ENCODE measurements at places on chromosomes 1 and 21.

GRCh38 chr1:5991381-5992025, 722 bp downstream of the NPHP4 start:
- ATAC-seq, result peak; percentile 30

DNA sequence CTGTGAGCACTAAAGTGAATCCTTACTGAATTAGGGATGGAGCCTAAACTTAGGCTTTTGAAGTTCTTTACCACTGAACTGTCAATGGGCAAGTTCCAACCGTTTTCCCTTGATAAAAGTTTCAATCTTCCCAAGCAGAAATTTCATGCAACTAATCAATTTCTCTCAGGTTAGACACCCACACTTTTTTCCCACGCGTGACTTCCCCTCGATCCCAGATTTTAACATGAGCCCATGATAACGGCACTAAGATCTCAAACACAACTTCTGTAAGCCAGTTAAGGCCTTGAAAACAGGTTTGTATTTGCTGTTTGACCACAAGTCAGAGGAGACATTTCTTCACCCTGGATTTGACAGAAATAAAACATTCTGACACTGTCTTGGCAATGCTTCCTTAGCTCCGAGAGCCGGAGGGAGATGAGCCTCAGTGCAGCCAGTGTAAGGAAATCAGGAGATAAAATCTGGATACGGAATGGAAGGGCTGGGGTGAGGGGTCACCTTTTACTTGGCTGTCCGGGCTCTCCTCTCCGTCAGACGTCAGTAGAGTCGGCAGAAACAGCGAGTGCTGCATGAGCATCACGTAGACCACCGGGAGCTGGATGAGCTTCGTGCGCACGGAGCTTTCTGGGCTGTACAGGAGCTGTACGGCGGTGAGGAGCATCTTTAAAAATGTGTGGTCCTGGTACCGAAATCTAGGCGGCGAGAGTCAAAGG, 39.7 kb downstream of the MRAP start:
- ATAC-seq, result no peak

DNA sequence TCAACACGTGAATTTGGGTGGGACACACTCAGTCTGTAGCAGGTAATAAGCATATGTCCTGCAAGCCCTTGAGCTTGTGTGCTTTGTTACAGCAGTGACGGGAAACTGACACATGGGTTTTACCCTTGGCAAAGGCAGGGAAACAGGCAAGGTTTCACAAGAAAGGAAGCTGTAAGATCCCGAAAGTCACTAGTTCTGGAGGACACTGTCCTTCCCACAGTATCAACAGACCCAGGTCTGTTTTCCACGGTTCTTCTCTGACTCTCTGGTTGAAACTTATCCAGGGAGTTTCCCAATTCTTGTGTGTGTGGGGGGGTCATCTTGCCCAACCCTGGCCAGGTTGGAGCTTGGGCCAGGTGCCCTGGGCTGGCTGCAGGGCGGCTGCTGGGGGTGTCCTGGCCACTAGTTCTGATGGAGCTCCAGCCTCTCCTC, 29.3 kb upstream of the ZBTB21 start:
- peak; percentile 13 for ATAC-seq

DNA sequence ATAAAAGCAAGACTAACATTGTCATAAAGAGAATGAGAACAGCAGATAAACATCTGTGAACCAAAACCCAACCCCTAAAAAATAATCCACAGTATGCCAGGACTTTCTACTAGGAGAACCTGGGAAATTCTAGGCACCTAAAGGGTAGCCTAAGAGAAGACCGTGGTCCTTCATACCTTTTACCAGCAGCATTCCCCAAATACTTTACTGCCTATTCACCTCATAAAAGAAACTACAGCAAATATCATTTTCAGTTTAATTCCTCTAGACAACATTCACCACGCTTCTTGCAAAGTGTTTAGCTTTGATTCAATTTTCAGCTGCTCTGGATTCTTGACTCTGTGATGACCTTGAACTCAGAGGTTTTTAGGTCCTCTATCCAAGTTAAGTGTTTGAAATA, 1180.7 kb upstream of the B3GALT2 start:
- no peak for ATAC-seq

DNA sequence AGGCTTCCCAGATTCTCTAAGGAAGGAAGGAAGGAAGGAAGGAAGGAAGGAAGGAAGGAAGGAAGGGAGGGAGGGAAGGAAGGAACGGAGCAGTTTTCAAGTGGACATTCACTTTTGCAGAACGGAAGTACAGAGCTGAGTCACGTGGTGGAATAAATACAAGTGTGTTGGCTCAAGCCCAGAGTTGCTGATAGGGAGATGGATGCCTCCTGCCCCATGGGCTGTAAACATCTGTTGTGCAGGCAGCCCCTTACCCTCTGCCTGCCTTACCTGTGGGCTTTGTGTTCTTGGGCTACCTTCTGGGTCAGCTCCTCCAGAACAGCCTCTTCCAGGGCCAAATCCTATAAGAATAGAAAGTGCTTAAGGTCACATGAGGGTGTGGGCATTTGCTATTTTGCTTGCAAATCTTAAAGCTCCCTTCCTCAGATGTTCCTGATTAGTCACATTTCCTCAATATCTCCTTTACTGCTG, 121.7 kb downstream of the SMYD2 start:
- ATAC-seq, result peak; percentile 19

- no peak for ATAC-seq
Observed at GRCh38 chr1:6771441-6771769, 13.8 kb upstream of the CAMTA1 start.

GRCh38 chr1:8371372-8371991, 53.6 kb downstream of the SLC45A1 start:
- no peak for ATAC-seq

DNA sequence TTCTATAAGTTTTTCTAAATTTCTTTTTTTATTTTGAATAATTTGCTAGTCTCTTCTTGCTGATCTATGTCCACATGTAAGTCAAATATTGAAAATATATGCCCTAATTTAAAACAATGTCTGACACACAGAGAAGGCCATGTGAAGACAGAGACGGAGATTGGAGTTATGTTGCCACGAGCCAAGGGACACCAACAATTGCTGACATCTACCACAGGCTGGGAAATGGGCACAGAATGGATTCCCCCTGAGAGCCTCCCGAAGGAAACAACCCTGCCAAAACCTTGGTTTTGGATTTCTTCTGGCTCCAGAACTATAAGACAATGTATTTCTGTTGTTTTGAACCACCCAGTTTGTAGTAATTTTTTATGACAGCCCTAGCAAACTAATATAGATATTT, 485.0 kb upstream of the ZRANB2 start:
- ATAC-seq, result no peak

GRCh38 chr1:89382479-89382878, 18.6 kb downstream of the GBP6 start:
- no peak for ATAC-seq

GRCh38 chr21:18000981-18001686, 182.0 kb upstream of the C21orf91 start:
- ATAC-seq, result no peak

DNA sequence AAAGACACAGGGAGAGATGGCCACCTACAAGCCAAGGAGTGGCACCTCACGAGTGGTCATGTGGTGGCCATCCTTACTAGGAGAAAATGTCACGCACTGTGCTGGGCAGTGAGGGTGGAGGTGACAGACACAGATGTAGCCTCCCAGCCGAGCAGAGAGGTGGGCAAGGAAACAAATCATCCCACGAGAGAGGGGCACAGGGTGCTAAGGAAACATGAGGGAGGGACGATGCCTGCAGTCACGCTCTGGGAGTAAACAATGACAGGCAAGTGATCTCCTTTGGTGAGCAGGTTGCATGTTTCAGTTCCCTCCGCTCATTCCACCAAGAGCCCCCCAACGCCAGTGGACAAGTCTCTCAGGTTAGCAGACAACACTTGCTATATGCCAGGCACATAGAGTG, 65.8 kb downstream of the CD247 start:
- ATAC-seq, result no peak

- ATAC-seq, result no peak
Observed at GRCh38 chr1:230393722-230394121, 32.4 kb downstream of the PGBD5 start.

DNA sequence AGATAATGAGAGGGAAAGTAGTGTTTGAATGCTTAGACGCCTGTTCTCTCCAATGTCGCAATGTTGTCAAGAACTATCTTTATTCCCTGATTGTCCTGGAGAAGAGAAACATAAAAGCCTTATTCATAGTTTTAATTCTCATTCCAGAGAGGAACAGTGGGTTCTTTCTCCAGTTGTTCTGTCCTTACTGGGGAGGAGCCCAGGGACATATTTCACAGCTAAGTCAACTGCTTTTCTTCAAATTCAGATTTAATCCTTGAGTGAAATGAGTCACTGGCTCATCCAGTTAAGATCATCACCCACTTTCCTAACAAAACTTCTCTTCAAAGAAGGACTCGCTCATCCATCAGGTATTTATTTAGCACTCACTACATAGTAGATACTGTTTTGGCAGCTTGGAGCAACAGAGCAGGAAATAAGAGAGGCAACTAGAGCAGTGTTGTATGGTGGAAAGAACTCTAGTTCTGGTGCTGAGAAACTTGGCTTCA, 365.7 kb upstream of the USP24 start:
- peak; percentile 88 for ATAC-seq

DNA sequence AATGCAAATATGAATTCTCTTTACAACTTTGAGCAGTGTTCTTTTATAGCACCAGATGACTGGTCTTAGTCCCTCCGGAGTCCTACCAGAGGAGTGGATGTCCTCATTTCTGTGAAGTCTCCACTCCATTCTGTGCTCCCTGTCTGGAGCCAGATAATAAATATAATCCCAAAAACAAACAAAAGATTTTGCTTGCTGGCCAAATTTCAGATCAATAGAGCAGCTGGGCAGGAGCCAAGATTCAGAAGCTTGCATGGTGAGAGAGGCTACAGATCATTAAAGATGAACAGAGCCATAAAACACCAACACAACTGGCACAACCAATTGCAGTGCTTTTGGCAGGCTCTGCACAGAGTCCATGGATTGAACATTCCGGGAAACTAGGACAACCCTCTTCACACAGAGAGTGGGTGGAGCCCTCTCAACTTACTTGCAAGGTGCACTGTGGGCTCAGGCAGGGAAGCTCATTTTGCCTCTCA, 231.5 kb upstream of the SNX7 start:
- peak; percentile 63 for ATAC-seq

DNA sequence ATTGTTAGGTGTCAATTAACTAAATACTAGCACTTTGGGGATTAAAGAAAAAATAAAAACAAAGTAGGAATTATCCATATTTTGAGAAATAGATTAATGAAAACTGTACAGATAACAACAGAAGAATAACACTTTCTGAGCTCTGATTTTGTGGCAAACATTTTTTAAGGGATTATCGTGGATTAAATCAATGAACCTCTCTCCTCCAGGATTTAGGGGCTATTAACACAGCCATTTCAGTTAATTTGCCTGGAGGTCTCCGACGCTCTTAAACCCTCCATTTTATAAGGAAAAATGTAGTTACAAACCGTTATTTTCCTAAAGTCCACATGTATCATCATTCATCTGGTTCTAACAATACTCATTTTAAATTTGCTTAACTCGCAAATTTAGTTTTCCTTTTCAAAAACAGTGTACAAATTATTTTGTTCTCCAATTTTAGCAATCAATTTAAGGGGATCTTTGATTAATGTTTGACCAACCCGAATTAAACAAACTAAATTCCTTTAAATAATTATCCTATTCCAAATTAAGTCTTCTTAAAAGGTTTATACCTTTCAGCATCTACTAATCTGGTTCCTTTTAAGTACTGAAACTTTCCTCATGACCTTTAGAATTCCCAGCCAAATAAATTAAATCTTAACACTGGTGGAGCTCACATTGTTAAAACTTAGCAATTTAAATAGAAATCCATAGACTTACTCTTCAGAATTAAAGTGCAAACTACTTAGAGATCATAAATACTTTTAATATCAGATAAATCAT, 30.7 kb upstream of the RNF187 start:
- no peak for ATAC-seq

DNA sequence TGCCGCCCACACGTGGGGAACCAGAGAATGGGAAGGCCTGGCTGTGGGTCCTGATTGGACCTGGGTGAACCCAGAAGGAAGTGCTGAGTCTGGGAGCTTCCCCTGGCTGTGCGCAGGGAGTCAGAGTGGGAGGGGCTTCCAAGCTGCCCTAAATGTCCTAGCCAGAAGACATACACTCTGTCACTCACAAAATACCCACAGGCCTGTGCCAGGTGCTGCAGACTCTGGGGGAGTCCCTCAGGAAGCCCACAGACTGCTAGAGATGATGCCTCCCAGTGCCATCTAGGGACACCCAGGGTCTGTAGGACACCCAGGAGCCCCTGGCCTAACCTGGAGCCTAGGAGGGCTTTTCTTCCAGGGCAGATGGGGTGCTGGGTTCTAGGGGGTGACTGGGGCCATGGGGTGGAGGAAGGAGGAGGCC, 33.7 kb upstream of the LRP8 start:
- ATAC-seq, result no peak

- no peak for ATAC-seq
Observed at GRCh38 chr1:54490361-54491248, 57.4 kb upstream of the ACOT11 start.

DNA sequence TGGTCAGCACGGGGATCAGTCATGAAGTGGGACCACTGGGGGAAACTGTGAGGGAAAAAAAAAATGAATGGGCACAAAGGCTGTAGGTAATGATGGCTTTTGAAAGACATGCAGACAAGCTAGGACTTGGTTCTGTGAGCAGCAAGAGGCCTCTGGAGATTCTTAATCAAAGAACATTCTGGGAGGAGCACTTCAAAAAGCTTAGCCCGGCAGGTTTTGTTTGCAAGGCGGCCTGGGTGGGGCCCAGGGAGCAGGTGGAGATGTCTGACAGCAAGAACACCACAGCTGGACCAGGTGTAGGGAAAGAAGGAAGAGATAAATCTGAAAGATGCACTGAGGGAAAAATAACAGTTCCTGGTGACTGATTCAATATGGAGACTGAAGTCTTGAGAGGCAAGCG, 6.0 kb downstream of the TEX35 start:
- ATAC-seq, result peak; percentile 76

Measured in esophagus mucosa (tissue), 1 donor.